ENCODE measurements at places on chromosomes 1 and 21.

GRCh38 chr1:185017338-185017737 lies 28.0 kb upstream of the RNF2 start:
- DNase-seq, result peak; percentile 16

DNA sequence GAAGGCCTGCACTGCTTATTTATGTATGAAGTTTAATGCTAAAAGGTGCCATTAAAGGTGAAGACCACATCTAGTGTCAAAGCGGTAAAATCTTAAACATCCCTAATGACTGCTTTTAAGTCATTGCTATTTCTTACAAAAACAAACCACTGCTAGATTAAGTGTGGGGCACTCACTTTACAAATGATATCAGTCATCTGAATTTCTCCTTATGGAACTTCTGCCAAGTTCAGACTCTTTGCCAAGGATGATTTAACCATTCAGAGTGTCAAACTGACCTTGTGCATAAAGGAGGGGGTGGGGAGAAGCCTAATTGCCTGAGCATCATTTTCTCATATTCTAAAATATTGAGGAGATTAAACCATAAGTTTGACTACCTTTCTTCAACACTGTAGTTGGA lies 271.5 kb downstream of the TGFB2 start:
- DNase-seq, result no peak

DNA sequence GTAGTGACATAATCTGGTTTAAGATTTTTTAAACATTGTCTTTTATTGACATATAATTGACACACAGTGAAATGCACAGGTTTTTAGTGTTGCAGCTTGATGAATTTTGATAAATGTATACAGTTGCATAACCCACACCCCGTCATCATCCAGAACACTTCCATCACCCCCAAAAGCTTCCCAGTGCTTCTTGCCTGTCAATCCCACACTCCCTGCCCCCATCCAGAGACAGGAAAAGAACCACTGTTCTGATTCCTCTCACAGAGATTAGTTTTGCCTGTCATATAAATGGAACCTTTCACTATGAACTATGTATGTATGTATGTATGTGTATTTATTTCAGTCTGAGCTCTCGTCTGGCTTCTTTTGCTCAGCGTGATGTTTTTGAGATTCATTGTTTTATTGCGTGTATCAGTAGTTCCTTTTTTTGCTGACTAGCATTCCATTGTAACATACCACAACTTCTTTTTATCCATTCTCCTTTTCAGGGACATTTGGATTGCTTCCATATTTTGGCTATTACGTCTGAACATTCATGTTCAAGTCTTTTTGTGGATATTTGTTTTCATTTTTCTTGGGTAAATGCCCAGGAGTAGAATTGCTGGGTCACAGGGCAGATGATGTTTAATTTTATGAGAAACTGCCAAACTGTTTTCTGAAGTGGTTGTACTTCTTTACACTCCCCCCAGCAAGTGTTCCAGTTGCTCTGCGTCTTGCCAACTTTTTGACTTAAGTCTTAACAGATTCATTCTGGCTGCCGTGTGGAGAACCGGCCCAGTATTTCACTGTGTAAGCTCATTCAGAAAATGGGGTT lies 8.7 kb downstream of the UBIAD1 start:
- peak; percentile 65 for DNase-seq

- no peak for DNase-seq
Measured at GRCh38 chr1:20710469-20711284, 7.1 kb downstream of the KIF17 start.

- peak; percentile 22 for DNase-seq
Measured at GRCh38 chr1:222953585-222953984, 138.7 kb downstream of the DISP1 start.

DNA sequence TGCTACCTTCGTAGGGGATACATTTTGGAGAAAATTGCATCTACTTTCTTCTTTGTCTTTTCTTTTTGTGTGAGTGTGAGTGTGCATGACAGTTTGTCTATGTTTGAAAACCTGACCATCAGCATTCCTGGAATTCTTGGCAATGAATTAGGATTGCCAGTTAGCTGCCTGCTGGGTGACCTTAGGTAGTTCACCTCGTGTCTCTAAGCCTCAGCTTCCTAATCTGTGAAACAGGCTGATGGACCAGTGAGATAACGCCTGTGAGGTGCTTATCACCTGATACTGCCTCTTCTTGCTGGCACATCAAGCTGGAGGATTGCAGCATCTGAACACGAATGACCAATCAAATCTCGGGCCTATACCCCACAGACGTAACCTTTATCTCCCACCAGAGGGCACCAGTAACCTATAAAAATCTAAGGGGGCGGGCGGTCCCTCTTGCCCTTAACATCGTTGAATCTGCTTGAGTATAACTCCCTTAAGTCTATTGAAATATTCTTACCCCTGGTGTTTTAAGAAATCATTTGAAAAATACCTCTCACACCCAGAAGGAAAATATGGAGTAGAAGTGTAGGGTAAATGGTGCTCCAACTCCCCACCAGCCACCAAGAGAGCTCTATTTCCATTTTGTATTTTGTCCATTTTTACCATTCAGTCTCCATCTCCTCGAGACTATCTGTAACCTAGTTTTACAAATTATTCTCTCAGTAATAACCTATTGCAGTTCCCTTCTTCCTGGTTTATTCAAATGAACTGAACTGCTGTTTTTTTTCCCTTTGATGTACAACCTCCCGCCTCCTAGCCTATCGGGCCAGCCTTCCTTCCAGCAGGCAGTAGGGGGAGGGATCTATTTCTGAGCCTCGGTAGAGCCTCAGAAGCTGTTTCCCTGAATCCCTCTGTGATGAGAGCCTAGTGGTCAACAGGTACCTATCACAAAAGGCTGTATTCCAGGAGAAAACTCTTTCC lies 49.7 kb downstream of the MDM4 start:
- DNase-seq, result peak; percentile 36
